ENCODE measurements at places on chromosomes 5 and 9.

- DNase-seq = no peak
These were observed 39.6 kb upstream of the SH3PXD2B start for GRCh38 chr5:172493906-172494305.

DNA sequence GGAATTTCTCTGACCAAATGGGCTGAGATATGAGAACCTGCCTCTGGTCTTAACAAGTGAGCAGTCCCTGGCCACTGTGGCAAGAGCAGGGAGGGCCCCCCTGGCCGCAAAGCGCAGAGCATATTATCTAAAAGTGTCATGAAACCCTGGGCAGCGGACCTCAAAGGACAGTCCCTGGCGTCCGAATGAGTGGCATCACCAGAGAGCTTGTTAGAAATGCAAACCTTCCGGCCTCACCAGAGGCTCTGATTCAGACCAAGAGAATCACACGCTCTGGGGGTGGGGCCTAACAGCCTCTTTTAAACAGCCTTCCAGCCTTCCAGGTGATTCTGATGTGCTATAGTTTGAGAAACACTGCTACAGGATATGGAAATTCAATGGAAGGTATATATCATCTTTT is 10.9 kb downstream of the PTPN3 start:
- no peak for DNase-seq

DNA sequence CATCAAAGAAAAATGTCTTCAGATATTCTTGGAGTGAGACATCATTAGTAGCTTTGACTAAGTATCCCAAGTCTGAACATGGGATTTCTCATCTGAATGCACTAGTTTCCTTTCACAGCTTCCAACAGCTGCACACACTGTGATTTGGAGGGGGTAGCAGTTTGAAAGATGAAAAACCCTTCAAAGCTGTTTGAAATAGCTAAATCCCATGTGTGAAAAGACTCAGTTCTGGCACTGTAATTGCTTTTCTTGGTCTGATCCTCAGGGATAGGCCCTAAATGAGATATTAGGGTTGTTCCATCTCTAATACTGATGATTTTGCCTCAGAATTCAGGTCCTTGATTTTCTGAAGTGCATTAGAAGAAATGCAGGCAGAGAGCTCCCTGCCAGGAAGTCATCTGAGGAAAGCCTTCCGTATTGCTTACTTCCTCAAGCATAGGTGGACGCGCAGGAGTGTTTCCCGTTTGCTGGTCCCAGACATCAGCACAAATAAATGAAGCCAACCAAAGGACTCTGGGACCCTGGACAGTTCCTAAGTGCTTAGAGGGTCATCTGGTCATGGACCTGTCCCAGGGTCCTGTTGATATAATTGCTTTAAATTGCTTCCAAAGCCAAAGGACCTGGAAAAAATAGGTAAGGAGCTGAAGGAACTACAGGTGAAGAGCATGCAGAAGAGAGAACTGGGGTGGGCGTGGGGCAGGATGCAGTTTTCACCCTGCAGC is 25.6 kb upstream of the FRMPD1 start:
- DNase-seq = no peak

DNA sequence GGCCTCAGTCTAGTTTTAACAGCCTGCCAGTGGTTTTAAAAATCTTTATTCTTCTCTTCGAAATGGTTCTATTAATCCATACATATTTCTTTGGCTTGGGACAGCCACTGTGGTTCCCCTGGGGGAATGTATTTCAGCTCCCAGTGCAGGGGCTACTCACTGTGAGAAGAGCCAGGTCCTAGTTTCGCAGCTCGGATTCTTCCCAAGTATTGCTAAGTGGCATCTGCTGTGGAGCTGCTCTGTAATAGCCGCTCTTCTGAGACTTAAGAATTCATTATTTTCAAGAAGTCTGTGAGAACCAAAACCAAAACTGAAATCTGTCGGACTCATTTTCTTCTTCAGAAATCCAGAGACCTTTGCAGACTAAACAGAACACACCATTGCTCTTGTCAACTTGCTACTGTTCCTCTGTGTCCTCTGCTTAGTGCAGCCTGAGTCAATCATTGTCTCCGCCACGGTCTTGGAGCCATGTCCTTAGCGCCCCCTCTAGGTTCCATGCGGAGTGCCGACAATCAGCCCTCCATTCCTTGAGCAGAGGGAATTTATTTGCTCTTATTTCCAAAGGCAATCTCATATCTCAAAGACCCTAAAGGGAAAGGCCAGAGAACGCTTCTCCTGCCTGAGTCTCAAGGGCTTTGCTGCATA is 478.2 kb downstream of the SPATA31D1 start:
- DNase-seq = no peak

GRCh38 chr5:93092349-93093105 is 488.5 kb downstream of the NR2F1-AS1 start:
- no peak for DNase-seq

- DNase-seq = no peak
These were observed 119.7 kb upstream of the TARS1 start for GRCh38 chr5:33321026-33321425.

DNA sequence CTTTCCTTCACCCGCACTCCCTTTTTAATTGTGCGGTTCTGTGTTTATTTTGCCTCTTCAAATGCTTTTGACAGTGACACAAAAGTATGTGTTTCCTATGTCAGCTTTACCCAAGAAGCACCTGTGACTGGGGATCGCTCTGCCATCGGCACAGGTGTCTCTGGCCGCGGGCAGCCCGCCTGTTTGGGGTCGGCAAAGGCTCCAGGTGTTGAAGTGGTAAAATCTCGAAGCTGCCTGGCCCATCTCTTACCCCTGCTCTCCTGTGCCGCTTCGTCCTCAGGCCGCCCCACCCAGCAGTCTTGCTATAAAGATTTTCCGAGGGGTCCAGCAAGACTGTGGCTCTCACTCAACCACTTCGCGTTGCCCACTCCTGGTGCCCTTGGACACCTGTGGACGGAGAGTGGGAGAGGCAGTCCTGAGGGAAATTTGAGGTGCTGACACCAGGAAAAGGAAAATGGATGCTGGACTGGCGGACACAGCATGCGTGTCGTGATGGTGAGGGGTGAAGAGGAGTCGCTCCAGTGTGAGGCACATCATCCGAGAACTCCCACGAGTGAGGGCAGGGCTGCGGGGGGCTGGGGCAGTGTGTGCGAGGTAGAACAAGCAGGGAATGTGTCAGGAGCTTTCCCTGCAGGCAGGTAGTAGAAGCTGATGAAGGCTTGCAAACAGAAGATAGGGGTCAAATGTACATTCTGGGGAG is 29.1 kb upstream of the CEP72 start:
- DNase-seq = no peak

DNA sequence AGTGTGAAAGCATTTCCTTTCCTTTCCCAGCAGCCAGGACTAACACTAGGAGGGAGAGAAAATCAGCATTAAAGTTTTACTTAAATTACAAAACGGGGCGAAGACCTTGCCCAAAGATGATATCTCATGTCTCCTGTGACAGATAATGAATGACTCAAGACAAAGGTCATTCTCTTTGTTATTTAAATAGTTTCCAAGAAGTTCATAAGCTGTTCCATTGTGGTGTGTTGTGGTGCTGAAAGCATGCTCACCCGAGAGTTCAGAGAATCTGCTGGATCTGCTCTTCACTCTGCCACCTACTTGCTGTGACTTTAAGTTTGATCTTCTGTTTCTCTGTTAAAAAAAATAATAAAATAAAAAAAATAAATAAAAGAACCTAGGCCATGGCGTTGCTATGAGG is 265.9 kb upstream of the NR4A3 start:
- DNase-seq = no peak

DNA sequence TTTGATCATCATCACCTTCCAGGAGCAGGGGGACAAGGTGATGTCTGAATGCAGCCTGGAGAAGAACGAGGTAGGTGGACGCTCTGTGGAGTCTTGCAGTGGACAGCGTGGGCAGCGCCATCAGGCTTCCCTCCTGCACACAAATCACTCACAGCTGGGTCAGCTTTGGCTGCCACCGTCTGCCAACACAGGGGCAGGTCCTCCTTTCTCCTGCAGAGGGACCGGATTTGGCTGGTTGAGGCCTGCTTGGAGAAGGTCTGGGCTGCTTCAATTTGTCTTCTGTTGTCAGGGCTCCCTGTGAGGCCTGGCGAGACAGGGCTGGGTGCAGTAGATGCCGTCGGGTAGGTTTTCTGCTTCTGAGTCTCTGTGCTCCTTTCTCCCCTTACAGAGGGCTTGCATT is 180.6 kb downstream of the CACNA1B start:
- no peak for DNase-seq

- peak; percentile 72 for DNase-seq
These were observed at the start of gene RETREG1 for GRCh38 chr5:16616536-16617273. Gene RETREG1, minus strand, starts transcription at chr5:16616997. Its CDS starts 26 bp downstream, at chr5:16616971.

DNA sequence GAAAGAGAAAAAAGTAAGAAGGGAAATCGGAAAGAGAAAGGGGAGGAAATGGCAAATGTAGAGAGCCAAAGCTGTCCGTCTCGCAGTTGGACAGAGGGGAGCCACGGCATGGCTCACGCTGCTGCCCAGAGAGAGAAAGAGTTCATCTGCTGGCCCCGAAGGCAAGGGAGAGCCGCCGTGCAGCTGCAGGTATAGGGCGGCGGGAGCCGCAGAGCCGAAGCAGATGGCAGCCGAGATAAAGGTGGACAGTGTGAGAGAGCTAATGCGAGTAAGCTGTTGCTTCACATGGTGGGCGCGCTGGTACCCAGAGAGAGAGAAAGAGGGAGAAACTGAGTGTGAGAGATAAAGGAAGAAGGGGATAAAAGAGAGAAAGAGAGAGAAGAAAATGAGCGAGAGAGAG is 188.4 kb upstream of the PPP1R26 start:
- DNase-seq = no peak

DNA sequence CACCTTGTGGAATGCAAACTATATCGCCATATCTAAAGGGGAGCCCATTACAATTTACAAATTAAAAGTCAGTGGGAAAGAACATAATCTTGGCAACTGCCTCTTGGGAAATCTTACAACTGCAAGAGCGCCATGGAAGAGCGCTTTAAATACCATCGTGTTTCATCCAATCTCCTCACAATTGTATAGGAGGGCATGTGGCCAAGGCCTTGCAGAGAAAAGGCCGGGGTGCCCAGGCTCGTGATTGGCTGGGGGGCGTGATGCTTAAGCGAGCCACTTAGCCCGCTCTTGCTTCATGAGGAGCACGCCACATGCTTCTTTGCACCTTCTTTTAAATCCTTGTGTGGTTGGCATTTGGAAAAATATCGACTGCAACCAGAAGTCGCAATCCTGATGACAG is 69.8 kb upstream of the NFIB start:
- no peak for DNase-seq

DNA sequence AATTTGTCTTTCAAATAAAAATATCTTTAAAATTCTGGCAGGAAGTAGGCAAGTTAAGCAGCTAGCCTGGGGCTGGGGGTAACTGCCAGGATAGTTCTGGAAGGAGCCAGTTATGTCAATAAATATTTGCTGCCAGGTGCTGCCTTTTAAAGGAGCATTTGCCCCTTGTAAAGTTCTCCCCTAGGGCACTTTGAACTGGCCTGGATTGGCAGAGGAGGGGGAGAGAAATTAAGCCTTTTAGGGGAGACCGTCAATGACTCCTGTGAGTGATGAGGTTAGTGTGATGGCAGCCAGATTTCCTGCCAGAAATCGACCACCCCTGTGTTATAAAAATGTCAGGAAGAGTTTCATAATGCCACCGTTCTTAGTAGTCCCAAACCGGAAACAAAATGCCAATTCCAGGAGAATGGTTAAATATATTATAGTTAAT is 89.8 kb upstream of the ELL2 start:
- DNase-seq = no peak

DNA sequence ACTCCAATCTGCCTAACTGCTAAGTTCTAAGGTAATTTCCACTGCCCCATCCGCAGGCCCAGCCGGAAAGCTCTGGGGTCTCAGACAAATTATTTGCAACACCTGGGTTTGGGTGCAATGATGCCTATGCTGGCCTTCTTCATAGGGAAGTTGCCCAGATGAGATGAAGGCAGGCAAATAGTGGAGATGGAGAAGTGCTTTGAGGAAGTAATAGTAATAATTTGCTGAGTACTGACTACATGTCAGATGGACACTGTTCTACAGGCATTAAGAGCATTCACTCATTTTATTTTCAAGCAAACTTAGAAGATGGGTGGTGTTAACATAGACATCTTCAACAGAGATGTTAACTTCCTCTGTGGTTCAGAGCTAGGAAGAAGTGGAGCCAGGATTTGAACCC is 3.8 kb downstream of the PCDH12 start:
- DNase-seq = no peak

DNA sequence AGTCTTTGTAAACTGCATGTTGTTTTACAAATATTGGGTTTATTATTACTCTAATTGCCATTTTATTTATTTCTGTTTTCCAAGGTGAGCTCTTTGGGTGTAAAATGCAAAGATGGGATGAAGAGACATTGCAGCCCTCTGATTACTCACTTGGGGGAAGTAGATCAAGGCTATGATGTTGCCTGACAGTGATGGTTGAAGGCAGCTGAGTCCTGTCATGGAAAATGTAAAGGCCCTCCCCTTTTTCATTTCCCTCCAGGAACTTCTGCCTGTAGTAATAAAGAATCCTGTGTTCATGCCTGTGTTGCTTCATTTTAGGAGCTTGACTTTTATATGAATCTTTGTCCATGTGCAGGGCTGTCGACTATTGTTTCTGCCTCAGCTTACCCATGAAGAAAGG is 605.4 kb upstream of the CLINT1 start:
- no peak for DNase-seq

- no peak for DNase-seq
These were observed 6.9 kb downstream of the CRB2 start for GRCh38 chr9:123362856-123363255.

GRCh38 chr9:32705059-32705458 is 69.6 kb upstream of the TAF1L start:
- DNase-seq = no peak

GRCh38 chr5:88682881-88683361 is 200.1 kb downstream of the MEF2C start:
- DNase-seq = no peak

GRCh38 chr9:135366104-135366503 is 113.5 kb upstream of the PPP1R26 start:
- DNase-seq = no peak

GRCh38 chr9:35108946-35109575 is 6.1 kb upstream of the STOML2 start:
- peak; percentile 12 for DNase-seq

GRCh38 chr9:38333047-38333446 is 59.5 kb upstream of the ALDH1B1 start:
- DNase-seq = no peak

GRCh38 chr5:137218471-137218870 is 280.7 kb downstream of the SPOCK1 start:
- DNase-seq = no peak

GRCh38 chr5:88883059-88883835 is at the start of gene MEF2C:
Gene MEF2C, minus strand, starts transcription at chr5:88883184. Its CDS starts 59,396 bp downstream, at chr5:88823788.
- DNase-seq = no peak

DNA sequence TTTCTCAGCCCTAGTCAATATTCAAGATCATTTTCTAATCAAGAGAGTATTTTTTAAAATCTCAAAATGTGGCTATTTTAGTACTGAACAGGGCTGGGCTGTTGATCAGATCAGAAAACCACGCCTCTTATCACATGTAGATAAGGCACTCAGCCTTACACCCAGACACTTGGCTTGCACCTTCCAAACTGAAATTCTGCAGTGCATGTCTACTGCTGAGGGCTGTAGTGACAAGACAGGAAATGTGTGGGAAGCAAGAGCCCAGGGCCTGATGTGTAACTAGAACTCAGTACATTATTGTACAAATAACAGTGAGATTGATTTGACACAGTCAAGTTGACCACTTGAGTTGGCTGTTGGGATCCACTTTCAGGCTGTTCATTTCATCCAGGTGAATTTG is 48.6 kb downstream of the UBE2QL1 start:
- no peak for DNase-seq
